GM12892 (cell line): ENCODE measurements at places on chromosomes 6 and 20.

DNA sequence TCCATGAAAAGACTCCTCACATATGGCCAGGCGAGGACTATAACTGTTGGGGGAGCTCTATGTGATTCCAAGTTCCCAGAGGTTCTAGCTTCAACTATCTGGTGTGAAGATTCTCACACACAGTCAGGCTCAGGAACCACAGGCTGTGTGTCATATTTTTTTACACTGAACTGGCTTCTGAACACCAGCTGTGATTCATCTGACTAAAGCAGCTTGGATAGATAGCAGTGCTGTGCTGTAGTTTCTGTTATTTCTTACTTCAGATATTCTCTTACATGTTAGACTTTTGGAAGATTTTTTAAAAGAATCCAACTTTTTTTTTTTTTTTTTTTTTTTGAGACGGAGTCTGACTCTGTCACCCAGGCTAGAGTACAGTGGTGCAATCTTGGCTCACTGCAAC, 140.7 kb upstream of the MCHR2 start:
- DNase-seq: no peak

- no peak for DNase-seq
Observed at GRCh38 chr20:5061213-5061612, 58.5 kb downstream of the PCNA start.

GRCh38 chr6:97524811-97525210, 241.8 kb upstream of the MMS22L start:
- DNase-seq: no peak

GRCh38 chr6:160263196-160263939, 4.7 kb upstream of the SLC22A2 start:
- DNase-seq: no peak
